ENCODE measurements at places on chromosomes 13 and 19.
A peak's percentile ranks its signal among the peaks of the same experiment; 100 is the strongest.

GRCh38 chr19:49363268-49364082, at the start of gene DKKL1:
DKKL1 (plus strand) TSS chr19:49363877; CDS start chr19:49363999, 122 bp downstream.
- DNase-seq: peak; percentile 55

GRCh38 chr13:33445476-33445875, 159.9 kb upstream of the STARD13 start:
- no peak for DNase-seq

GRCh38 chr19:17722655-17723240, 3.5 kb downstream of the MAP1S start:
- DNase-seq: no peak

DNA sequence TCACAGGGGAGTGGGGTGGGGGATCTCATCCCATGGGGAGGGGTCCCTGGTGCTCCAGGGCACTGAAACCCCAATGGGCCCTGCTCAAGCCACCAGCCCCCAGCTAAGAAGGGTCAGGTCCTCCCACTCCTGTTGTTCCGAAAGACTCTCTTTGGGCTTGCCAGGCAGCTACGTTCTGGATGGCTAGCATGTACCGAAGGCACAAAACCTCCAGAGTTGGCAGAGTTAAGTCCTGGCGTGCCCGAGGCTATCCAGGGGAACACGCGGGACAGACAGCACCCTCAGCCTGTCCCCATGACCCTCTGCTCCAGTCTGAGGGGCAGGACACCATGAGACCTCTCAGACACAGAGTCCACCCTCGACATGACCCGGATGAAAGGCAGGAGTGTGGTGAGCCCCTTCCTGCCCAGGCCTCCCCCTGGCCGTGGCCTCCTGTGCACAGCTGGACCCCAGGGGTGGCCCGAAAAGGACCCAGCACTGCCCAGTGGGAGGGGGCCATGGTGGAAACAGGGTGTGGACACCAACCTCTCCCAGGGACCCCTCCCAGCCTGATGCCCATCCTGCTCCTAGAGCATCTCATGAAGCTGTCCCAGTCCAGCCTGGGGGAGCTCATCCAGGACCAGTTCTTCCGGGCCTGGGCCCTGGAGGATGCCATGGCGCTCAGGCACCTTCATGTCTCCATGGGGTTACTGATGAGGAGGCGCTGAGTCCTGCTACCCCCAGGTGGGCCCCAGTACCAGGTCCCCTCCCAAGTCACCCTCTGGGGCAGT, 53.0 kb upstream of the TPM4 start:
- DNase-seq: no peak

DNA sequence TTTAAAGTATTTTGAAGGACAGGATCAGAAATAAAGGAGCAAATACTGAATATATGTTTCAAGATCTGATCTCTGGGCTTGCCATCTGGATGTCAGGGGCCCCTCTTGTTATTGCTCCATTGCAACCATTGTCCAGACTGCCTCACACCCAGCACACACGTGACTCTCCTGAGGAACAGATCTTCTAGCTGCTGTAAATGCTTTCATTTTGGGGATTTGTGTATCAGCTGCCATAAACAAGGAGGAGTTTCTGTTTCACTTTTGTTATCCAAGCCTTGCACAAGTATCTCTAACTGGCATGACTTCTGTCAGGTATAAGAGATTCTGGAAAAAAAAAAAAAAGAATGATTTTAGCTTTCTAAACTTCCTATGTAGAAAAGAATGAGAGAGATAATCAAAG, 1624.1 kb upstream of the PRR20A start:
- no peak for DNase-seq

GRCh38 chr19:1164684-1165531, 9.2 kb downstream of the SBNO2 start:
- DNase-seq: no peak

DNA sequence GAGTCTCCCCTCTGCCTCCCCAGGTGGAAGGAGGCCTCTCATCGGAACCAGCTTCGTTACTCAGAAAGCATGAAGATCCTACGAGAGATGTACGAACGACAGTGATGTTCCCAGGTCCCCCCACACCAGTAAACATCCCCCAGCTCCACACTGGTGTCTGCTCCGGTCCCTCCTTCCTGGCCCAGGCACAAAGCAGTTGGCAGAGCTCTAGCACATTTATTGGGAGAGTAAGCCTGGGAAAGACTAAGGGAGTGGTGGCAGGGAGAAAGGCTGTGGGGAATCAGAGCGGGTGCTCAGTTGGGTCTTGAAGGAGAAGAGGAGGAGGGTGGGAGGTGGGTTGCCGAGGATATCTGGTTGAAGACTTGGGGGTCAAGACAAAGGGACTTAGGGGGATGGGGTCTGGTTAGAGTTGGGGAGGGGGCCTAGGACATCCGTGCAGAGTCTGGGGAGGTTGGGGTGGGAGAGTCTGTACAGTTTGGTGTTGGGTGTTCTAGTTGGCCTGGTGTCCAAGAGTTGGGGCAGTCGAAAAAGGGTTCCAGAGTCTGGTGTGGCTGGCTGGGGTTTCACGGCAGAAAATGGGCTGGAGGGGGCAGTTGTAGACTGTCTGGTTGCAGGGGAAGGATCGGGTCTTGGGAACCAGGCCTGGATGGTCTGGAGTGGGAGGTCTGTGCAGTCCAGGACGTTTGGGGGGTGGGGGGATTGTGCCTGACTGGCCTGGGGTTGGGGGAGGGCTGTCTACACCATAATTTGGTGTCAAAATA, 2.3 kb downstream of the HSPB6 start:
- no peak for DNase-seq

Measured in central memory CD8-positive, alpha-beta T cell (primary cell).